Dermis blood vessel endothelial cell (primary cell): ENCODE measurements at places on chromosomes 2 and 18. TPM values are rescaled to one million over a fixed set of nuclear protein-coding genes. Genes with fewer than 3 reads are reported as not detected.

The LYPD6B gene
- not detected in 2 replicates for total RNA-seq

The ZRANB3 gene
- 4.9 and 8.0 TPM in 2 replicates for total RNA-seq

The EVA1A gene
- total RNA-seq = 66.7 and 90.5 TPM in 2 replicates

The ZAP70 gene
- 0.09 TPM in 1 of 2 replicates, not detected in the other for total RNA-seq

The MAIP1 gene
- total RNA-seq = 25.4 and 30.1 TPM in 2 replicates

The MAPRE3 gene
- 0.17 and 1.3 TPM in 2 replicates for total RNA-seq

The KIF1A gene
- 0.05 TPM in 1 of 2 replicates, not detected in the other for total RNA-seq

The CPLX4 gene
- total RNA-seq = not detected in 2 replicates

The GPR55 gene
- total RNA-seq = not detected in 2 replicates

The SH3RF3 gene
- total RNA-seq = 7.7 and 13.5 TPM in 2 replicates

The PJVK gene
- total RNA-seq = 0.34 and 0.42 TPM in 2 replicates

The EN1 gene
- total RNA-seq = not detected in 2 replicates

The PLEKHH2 gene
- 0.14 and 1.5 TPM in 2 replicates for total RNA-seq

The GLI2 gene
- total RNA-seq = 0.34 TPM in 1 of 2 replicates, not detected in the other

The TOGARAM2 gene
- 0.19 TPM in 1 of 2 replicates, not detected in the other for total RNA-seq

The ST8SIA3 gene
- total RNA-seq = not detected in 2 replicates

The KLHL30 gene
- total RNA-seq = not detected in 2 replicates

The SFT2D3 gene
- total RNA-seq = 5.4 and 5.8 TPM in 2 replicates

The IL36A gene
- total RNA-seq = not detected in 2 replicates

The CRYGD gene
- not detected in 2 replicates for total RNA-seq

The NAT8 gene
- not detected in 2 replicates for total RNA-seq

The GPR45 gene
- not detected in 2 replicates for total RNA-seq

The KCNE4 gene
- 0.14 and 1.2 TPM in 2 replicates for total RNA-seq

The DOK1 gene
- 20.8 and 21.5 TPM in 2 replicates for total RNA-seq

The ARHGEF4 gene
- total RNA-seq = 0.33 and 0.68 TPM in 2 replicates

The SESTD1 gene
- 42.2 and 90.0 TPM in 2 replicates for total RNA-seq

The TMEM37 gene
- 0.05 and 0.51 TPM in 2 replicates for total RNA-seq
